ENCODE measurements at places on chromosomes 2 and 18.
A peak's percentile ranks its signal among the peaks of the same experiment; 100 is the strongest.

DNA sequence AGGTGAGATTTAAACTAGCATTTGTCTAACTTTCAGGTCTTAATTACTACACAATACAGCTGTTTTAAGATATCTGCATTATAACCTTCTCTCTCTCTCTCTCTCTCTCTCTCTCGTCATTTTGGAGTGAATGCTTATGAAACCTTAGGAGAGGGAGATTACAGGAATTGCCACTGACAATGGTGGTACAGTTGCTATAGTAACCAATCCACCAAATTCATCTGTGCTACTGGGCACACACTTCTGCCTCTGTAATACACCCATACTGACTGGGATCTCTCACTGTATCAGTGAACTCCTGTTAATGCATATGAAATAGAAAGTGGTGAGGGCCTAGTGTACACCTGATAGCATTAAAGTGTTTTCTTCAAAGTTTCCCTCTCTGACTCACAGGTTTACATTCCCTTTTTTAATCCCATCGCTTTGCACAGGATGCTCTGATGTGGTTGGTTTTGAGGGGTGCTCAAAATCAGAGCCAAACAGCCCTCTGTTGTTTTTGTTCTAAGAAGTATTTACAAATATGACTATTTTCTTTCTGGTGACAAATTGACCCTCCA lies 13.1 kb downstream of the KLHL14 start:
- no peak for DNase-seq

GRCh38 chr2:44218771-44219170 lies 50.1 kb downstream of the PPM1B start:
- DNase-seq = no peak

GRCh38 chr2:127081826-127082633 lies 24.9 kb downstream of the BIN1 start:
- DNase-seq = peak; percentile 71

GRCh38 chr2:78301166-78301789 lies 724.2 kb upstream of the REG3G start:
- DNase-seq = no peak

DNA sequence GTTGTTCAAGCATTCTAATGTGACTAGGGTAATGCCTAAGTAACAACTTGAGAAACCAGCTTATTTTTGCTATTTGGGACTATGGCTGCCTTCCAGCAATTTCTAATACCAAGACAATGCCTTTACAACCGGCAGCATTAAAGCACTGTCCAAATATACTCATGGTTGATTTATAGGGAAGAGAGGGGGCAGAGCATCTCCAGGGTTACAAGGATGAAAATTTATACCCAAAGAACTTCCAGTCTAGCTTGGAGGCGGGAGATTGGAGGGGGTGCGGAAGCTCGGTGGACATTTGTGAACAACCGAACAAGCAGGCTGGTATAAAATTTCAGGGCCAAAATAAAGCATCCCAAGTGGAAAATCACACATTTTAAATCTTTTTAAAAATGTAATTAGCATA lies 294.9 kb upstream of the STON1 start:
- no peak for DNase-seq

DNA sequence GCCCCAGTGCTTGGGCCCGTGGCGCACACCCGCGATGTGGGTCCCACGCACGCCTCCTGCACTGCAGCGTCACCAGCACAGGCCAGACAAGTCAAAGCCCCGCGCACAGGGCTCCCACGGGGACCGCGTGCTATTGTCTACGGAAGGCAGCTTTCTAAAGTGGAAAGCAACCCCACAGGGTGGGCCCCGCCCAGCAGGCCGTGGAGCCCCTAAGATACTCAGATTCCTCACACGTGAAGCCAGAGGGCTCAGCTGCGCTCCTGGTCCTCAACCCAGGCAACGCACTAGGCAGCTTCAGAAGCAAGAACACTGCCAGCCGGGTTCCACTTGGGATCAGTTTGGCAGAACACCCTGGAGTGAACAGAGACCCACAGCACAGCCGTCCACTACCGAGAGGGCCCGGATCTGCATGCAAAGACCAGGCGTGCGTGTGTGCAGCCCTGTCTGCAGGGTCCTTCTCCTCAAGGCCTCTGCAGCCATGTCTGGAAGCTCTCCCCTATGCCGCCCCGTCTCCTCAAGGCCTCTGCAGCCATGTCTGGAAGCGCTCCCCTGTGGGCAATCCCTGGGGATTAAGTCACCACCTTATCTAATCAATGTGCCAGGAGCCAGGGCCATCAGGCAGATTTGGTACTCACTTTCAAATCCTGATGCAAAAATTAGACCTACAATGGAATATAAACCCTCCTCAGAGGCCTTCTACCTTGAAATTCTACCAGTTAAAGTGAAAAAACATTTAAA lies 231.3 kb downstream of the HDAC4 start:
- no peak for DNase-seq

GRCh38 chr2:182615036-182615435 lies 101.0 kb upstream of the DNAJC10 start:
- DNase-seq = no peak

DNA sequence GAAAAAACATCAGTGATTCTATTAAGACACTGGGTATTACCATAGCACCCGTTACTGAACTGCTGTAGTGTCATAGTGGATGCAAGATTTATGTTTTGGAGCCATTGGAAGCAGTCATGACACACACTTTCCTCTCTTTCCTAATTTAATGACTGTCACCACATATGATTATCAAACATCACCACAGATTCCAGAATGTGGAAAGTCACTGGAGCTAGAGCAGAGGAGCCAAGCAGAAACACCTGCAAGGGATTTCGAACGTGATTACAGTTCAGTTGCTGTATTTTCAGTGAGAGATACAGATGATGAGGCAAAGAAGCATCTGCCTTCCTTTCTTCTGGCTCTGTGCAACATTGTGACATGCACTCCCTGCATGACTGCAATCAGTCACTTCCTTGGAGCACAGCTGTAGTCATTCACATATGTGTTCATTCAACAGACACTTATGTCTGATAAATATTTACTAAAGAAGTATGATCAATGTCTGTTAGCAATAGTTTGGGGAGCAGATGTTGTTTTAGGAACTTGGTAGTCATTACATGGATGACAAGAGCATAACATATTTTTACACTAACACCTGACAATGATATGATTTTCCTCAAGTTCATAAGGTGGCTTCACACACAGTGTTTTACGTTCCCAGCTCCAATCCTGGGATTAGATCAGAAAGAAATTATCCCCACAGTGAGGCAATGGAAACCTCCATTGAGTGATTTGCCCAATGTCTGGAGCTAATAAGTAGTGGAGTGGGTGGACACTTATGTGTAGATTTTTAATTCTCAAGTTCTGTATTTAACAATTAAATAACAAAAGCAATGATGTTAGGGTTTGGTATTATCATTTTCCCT lies 416.6 kb downstream of the PLCL1 start:
- DNase-seq = no peak

- DNase-seq = no peak
Measured at GRCh38 chr2:30205456-30205855, 25.9 kb upstream of the LBH start.

DNA sequence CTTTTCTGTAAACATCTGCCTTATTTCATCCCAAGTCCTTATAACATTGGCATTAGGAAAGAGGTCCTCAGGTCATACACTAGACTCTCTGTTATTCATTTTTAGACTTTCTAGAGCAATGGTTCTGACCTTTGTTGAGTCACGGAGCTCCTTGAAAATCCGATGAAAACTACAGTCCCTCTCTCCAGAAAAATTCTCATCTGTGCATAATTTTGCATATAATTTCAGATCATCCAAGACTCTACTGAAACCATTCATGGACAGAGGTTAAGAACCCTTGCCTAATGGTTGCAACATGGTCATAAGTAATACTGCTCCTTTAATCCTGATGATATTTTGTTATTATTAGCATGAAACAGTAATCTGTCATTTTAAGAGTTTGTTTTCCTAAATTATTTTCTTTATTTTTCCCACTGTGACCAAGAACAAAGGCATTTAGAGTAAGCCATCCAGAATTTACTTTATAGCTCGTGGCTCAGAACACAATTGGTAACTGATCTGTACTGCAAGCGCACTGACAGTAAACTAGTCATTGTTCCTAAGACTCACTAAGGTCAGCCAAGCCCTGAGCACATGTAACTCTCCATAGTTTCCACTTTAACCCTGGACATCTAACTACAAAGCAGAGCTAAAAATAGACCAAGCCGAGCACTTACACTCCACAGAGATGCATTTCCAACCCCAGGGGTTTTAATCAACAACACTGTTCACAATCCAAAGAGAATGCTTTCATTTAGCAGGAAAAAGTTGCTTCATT lies 8.4 kb downstream of the MYOM1 start:
- DNase-seq = no peak

Data from suppressor macrophage treated with lipopolysaccharide for 1 hour (primary cell).